ENCODE measurements at places on chromosomes 11 and 22. TPM values are rescaled to one million over a fixed set of nuclear protein-coding genes. Genes with fewer than 3 reads are reported as not detected.

Gene TTC36
- total RNA-seq: 0.60 TPM

Gene ZBTB16
- total RNA-seq: 19.5 TPM

GRCh38 chr22:38190581-38190980 is 9.0 kb upstream of the PLA2G6 start:
- no peak overlapping the region for H3K4me3 ChIP-seq
- H3K4me1 ChIP-seq: peaks cover 10% of the 10 kb centered on the region
- DNase-seq: no peak
- H3K27me3 ChIP-seq: no peaks in the 10 kb centered on the region
- H3K27ac ChIP-seq: no peak overlapping the region

DNA sequence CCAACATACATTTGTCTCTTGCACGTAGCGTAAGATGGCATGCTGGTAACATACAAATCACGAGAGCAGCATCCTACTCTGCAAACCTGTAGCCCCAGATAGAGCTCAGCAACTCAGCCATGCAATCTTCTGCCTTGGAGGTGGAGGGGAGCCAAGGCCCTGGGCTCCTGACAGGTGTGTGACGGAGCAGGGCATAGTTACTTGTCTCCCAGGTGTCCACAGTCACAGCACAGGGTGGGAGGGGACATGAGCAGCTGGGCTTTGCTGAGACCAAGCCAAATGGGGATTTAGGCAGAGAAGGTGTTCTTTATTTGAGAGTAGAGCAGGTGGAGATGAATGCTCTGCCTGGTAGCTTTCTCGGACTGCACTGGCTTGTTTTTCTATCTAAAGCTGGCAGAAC is 111.7 kb downstream of the TEAD1 start:
- H3K36me3 ChIP-seq: no peaks in the 10 kb centered on the region
- no peak overlapping the region for H3K27ac ChIP-seq
- H3K4me3 ChIP-seq: no peak overlapping the region
- peaks cover 14% of the 10 kb centered on the region for H3K4me1 ChIP-seq

- H3K36me3 ChIP-seq: no peaks in the 10 kb centered on the region
- no peak overlapping the region for H3K4me3 ChIP-seq
- H3K27ac ChIP-seq: no peak overlapping the region
- H3K27me3 ChIP-seq: no peaks in the 10 kb centered on the region
- DNase-seq: no peak
These were observed 644.2 kb downstream of the ETS1 start for GRCh38 chr11:127943152-127943551.

GRCh38 chr11:132022285-132022684 is 651.9 kb downstream of the NTM start:
- DNase-seq: no peak
- H3K4me3 ChIP-seq: no peak overlapping the region
- H3K4me1 ChIP-seq: peaks cover 13% of the 10 kb centered on the region
- no peak overlapping the region for H3K27ac ChIP-seq

GRCh38 chr11:104049116-104049515 is 12.7 kb downstream of the DDI1 start:
- H3K36me3 ChIP-seq: no peaks in the 10 kb centered on the region
- H3K4me3 ChIP-seq: no peak overlapping the region
- no peak for DNase-seq
- H3K4me1 ChIP-seq: no peaks in the 10 kb centered on the region
- no peak overlapping the region for H3K27ac ChIP-seq

GRCh38 chr11:73186294-73186850 is 31.7 kb upstream of the P2RY2 start:
- H3K36me3 ChIP-seq: no peaks in the 10 kb centered on the region
- DNase-seq: no peak
- H3K4me3 ChIP-seq: no peak overlapping the region
- peaks cover 23% of the 10 kb centered on the region for H3K4me1 ChIP-seq
- peak overlapping the region; percentile 53 for H3K27ac ChIP-seq

DNA sequence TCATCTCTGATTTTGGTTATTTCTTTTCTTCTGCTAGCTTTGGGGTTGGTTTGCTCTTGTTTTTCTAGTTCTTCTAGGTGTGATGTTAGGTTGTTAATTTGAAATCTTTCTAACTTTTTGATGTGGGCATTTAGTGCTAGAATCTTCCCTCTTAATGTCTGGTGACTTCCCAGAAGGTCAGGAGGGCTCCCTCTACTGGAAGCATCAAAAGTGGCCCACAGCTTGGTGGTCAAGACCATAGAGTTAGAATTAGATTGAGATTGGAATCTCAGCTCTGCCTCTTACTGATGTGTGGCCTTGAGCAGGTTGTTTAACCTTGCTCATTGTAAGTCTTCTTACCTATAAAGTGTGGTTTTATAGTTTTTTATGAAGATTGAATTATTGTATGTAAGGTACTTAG is 99.3 kb downstream of the FDX1 start:
- H3K27me3 ChIP-seq: no peaks in the 10 kb centered on the region
- no peak overlapping the region for H3K4me3 ChIP-seq
- no peak for DNase-seq

All from endothelial cell of umbilical vein (primary cell).